ENCODE measurements at places on chromosomes 12 and 14.
A peak's percentile ranks its signal among the peaks of the same experiment; 100 is the strongest.

GRCh38 chr12:95083938-95084337 is 10.5 kb upstream of the NR2C1 start:
- no peak for DNase-seq

DNA sequence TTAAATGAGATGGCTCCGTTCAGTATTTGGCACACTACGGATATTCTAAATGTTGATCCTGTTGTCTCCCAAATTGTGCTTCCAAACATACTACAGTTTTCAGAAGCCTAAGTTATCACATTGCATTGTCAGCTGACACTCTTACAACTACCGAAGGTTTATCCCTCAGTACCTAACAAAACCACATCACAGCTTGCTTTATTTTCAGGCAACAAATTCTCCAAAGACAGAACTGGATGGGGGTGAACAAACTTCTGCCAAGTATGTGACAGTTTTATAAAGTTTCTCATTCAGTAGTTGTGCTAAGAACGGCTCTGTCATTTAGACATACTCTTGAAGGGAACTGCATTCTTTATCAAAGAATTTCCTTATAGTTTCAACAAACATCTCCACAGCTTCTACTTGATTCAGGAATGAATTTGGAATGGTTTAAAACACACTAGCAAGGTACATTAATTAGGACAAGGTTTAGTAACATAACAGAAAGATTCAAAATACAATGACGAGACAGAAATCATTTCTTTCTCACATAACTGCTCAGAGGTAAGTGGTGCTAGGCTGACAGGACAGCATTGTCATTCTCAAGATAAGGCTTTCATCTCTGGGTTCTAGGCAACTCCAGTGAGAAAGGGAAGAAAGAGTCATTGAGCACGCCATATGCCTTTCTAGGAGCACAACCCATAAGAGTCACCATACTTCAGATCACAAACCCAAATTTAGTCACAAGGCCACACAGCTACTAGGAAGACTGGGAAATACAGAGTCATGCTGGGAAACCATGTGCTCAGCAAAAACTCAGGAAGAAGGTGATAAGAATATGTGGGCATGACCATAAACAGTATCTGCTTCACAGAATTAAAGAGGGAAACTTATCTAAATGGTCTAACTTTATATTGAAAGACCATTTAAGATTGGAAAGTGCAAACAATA is 100.7 kb downstream of the DUSP6 start:
- no peak for DNase-seq

DNA sequence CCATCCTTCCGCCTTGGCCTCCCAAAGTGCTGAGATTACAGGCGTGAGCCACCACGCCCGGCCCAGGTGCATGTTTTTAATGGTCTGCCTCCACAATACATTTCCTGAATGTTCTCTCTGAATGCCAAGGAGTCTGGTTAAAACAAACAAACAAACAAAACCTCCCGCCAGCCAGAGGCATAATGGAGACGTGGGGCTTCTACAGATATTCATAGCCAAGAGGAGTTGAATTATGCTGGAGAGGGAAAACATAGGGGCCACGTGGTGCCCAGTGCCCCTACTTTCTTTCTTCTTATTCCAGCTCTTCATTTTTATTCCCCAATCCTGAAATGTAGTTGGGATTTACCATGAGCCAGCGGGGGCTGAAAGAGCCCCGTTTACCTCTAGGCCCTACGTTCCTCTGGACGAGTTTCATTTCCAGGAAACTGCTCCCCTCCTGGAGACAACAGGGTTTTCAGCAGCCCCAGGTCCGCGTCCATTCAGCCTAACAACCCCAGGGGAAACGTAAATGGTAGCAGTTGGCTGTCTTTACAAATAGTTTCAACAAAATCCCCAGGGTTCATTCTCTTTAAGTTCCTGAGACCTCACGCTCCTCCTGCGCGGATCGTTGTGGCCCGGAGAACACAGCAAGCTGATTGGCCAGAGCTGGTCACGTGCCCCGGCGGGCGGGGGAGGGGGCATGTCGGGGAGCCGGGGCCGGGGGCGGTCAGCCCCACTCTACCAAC is 108.5 kb upstream of the ESRRB start:
- peak; percentile 38 for DNase-seq

DNA sequence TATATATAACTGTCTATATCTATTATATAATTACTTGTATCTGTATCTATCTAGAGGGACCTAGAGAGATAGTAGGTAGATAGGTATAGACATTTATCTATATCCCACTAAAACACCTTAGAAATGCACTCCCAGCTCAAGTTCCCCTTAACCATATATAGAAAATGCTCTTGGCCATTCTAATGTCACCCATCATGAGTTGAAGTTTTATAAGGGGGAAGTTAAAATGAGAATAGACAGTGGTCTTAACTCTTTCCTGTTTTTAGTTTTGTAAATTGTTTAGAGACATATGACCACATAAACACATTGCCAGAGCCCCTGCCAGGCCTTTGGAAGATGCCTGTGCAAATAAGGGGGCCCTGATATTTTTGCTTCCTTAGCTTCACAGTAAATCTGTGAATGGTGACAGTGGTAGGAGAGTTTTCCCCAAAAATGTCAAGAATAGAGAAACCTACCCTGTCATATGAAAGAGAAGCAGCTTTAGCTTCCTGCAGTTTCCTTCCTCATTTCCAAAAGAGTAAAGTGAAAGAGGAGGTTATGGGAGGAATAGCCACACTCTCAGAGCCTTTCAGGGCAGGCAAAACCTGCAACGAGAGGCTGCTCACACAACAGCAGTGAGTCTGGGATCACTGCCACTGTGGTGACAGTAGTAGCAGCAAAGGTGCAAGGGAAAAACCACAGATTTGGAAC is 45.5 kb downstream of the MGST1 start:
- no peak for DNase-seq

DNA sequence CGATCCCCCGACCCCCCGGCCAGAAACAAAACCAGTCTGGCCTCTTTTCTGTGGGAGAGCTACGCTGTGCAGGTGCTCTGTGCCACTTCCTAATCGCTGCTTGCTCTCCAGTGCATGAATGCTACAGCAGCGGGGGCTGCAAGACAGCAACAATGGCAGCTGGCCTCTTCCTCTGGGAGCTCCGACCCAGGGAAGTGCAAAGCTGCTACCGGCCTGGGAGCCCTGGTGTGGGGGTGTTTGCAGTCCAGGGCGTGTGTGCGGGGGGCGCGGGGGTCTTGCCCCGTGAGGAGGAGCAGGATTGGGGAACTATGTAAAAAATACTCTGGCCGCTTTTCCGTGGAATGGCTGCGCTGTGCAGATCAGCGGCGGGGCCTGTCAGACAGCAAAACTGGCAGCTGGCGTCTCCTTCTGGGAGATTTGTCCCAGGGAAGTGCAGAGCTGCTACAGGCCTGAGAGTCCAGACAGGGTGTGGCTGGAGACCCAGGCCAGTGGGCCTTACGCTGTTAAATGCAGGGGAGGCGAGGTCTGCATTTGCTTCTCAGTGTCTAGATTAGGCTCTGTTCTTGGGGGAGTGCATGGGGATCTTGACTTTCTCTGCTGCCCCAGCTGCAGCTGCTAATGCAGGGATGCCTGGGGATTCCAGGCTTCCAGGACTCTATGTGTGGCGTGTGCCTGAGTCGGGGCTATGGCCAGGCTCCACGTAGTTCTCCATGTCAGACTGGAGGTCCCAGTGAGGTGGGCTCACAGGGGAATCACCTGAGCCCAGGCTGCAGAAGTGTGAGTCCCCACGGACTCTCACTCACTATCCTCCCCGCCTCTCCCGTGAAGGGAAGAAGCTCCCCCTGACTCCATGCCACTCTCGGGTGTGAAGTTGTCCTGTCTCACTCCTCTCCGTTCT is 344.5 kb downstream of the AEBP2 start:
- no peak for DNase-seq

DNA sequence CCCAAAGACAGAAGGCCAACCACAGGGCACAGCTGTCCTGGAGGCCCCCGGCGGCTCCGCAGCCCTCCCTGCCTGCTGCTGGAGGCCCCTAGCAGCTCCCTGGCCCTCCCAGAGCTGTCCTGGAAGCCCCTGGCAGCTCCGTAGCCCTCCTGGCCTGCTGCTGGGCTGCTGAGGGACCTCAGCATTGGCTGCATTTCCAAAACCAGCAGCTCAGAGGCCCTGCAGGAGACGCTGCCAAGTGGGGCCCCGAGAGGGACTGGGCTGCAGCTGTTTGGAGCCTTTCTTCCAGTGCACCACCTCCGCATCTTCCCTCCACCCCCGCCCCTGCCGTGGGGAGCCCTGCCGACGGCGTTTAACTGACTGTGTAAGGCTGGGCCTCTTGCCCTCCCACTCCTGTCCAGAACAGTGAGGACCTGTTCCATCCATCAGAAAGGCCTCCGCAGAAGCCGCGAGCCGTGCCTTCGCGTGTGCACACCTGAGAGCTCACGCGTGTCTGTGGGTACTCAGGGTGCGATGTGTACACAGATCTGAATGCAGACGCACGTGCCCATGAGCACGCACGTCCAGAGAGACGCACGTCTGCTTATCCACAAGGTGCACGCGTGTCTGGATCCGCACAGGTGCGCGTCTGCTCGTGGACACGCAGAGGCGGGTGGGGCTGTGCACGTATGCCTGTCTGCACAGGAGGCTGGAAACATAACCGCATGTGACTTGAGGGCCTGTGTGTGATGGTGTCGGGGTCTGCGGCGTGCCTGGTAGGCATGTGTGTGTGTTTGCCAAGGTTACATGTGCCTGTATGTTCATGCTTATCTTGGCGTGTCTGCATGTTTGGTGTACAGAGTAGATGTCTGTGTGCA is 57.0 kb upstream of the FBRSL1 start:
- DNase-seq, result peak; percentile 19

DNA sequence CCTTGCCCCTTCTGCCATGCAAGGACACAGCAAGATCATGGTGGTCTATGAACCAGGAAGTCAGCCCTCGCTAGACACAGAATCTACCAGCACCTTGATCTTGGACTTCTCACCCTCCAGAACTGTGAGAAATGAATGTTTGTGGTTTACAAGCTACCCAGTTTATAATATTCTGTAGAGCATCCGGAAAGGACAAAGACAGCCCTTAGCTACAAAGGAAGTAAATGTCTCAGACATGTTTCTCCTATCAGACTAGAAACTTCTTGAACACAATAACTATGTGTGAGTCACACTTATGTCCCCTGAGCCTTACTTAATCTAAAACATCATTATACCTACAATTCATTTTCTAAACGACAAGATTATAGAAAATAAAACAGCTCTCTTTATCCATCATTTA is 176.7 kb downstream of the KLHL28 start:
- no peak for DNase-seq

DNA sequence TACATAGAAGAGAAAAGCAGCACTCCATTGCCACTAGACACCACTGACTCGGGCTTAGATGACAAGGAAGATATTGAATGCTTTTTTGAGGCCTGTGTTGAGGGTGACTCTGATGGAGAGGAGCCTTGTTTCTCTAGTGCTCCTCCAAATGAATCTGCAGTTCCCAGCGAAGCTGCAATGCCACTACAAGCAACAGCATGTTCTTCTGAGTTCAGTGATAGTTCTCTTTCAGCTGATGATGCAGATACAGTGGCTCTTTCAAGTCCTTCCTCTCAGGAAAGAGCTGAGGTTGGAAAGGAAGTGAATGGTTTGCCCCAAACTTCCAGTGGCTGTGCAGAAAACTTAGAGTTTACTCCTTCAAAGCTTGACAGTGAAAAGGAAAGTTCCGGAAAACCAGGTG is 114.5 kb upstream of the NPAS3 start:
- DNase-seq, result no peak
